ENCODE measurements at places on chromosomes 1 and 21.
A peak's percentile ranks its signal among the peaks of the same experiment; 100 is the strongest.

- no peak for DNase-seq
Observed at GRCh38 chr1:230072296-230072695, 5.3 kb downstream of the GALNT2 start.

DNA sequence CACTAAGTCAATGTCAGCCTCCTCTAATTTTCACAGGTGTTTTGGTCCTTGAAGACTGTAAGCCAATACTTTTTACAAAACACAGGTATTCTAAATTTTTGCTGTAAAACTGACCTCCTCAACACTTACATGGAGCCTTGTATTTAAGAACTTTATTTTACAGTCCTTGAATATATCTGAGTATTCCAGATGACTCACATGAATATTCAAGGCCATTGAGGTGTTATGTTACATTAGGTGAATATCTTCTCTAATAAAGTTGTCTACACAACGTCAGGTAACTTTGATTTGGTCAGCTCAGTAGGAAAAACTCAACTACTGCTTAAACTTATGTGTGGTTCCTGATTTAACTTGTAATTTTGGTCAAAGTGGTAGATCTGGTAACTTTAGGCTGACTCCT, 254.2 kb downstream of the OLFM3 start:
- DNase-seq = no peak

- no peak for DNase-seq
Observed at GRCh38 chr1:85449356-85449755, 15.6 kb downstream of the DDAH1 start.

- DNase-seq = no peak
Observed at GRCh38 chr1:90412563-90412962, 304.5 kb downstream of the BARHL2 start.

- no peak for DNase-seq
Observed at GRCh38 chr1:177824508-177824982, 145.3 kb downstream of the SEC16B start.

DNA sequence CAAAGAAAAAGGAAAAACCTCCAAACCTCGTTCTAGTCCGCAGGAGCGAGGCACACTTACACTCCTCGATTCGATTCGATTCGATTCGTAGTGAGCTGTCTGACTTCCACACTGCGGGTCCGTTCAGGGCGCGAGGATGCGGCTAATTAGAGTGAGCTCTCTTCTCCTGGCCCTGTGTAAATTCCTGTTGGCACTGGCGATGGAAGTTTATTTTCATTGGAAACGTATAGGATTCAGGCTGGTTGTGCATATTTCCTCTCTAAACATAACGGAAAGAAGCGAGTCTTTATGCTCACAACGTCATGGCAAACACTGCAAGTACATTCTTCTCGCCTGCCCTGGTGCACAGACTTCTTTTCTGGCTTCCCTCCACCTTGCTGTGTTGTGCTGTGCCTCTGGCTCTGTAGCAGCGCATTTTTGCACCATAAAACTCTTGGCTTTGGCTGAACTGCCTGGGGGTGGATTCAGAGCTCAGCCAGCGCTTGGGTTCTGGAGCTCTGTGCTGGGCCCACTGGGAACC, 2.7 kb downstream of the HUNK start:
- no peak for DNase-seq

- no peak for DNase-seq
Observed at GRCh38 chr1:45713711-45714110, 25.7 kb downstream of the TMEM69 start.

DNA sequence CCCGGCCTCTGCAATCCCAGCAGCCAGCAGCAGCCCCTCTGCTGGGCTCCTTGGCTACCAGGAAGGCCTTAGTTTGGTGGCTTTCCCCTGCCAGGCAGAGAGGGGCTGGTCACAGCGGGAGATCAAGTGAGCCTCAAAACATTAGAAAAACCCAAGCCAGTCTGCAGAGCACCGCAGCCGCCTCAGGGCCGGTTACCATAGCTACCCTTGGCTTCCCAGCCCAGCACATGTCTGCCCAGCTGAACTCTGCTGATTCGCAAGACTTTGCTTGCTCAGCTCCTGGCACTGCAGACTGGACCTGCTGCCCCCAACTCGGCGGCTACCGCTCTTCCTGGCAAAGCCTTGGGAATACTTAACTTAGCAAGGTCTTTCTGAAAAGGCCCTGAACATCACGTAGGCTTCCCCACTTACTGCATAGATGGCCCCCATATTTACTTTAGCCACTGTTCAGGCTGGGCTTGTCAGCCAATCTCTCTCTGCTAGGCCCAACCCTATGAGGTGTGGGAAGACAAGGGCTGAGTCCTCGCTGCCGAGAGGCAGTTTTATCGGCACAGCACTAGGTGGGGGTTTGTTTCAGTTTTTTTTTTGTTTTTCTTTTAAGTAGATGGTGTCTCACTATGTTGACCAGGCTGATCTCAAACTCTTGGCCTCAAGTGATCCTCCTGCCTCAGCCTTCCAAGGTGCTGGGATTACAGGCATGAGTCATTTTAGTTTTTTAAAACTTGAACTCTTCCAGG, 28.6 kb upstream of the PLEKHG5 start:
- peak; percentile 55 for DNase-seq

DNA sequence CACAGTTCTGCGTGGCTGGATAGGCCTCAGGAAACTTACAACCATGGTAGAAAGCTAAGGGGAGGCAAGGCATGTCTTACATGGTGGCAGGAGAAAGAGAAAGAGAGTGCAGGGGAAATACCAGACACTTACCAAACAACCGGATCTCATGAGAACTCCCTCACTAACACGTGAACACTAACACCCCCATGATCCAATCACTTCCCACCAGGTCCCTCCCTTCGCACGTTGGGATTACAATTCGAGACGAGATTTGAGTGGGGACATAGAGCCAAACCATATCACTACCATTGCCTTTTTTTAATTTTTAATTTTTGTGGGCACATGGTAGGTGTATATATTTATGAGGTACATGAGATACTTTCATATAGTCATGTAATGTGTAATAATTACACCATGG, 23.8 kb upstream of the PPP1R8 start:
- DNase-seq = no peak

- no peak for DNase-seq
Observed at GRCh38 chr1:216457356-216457755, 34.1 kb upstream of the USH2A start.

DNA sequence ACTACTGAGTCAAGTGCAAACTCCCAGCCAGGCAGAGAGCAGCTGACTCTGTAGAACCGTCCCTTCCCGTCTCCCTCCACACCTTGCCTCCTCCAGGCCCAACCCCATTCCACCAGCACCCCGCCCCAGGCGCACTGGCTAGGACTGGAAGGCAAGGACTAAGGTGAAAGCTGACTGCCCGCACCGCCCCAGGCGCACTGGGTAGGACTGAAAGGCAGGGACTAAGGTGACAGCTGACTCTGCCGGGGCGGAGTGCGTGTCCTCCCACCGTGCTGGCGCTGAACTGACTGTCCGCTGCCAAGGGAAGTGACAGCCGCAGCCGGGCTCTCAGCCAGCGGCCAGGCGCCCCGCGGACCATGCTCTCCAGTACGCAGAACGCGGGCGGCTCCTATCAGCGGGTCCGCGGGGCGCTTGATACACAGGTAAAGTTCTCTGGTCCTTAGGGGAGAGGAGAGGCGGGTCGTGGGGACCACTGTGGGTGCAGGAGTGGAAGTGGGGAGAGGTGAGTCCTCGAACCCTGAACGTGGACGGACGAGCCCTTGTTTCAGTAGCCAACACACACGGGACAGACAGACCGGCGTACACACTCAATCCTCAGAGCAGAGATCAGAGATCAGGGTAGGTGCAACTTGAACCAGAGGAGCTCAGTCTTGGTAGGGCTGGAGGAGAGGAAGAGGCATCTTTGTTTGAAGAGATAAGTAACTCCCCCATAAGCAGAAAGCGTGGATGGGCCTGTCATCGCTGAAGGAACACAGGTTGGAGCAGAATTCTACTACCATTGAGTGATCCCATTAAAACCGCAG, 58.0 kb downstream of the RBM11 start:
- DNase-seq = no peak

GRCh38 chr1:30670240-30671060, 52.9 kb downstream of the MATN1 start:
- no peak for DNase-seq

DNA sequence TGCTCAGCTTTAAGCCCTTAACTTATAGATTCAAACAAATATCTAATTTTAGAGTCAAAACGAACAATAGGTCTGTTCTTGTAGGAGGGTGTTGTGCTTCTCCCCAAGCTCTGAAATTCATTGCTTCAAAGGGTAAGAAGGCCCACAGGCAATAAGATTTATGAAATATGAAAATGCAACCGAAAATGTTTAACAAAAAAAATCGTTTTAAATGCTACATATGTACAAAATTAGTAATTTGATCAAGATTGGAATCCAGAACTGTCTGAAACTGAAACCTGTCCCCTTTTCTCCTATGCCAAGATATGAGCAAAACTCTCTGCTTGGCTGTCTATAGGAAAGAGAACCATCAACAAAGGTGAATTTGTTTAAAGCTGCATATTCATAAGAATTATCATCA, 534.3 kb downstream of the PLPP3 start:
- no peak for DNase-seq

DNA sequence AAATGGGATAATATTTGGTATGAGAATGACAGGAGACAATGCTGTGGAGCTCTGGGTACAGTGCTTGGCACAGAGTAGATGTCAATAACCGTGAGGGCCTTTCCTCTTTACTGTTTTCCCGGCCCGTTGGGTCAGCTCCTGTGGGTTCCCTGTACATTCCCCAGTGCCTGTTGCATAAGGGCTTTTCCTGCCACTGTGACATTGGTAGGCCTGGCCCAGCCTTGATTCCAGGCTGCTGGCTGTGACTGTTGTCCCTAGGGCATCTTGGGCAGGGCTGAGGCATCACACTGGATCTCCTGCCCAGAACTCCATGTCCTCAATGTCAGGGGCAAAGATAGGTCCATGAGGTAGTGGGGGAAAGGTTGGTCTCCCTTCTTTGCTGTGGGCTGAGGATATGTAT, 25.8 kb upstream of the MYCL start:
- no peak for DNase-seq

DNA sequence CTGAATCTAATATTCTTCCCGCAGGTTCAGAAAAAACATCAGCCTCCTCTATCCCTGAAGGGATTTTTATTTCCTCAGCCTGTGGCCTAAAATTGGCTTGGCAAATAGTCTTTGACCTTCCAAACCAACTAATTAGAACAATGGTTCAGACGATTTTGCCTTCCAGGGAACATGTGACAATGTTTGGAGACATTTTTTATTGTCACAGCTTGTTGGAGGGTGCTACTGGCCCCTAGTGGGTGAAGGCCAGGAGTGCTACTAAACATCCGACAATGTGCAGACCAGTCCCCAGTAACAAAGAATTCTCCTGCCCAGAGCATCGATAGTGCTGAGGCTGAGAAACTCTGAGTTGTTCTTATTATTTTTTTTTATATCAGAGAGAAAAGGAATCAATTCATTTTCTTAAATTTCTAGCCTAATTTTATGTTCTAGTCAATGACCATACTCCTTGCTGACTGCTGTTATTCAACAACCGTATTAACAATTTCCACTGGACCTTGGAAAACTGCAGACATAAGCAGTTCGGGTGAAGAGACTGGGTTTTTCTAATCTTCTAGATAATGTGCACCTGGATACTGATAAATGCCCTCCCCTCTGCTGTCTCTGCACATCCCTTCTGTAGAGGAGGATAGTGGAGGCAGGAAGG, 280.7 kb downstream of the LMX1A start:
- peak; percentile 18 for DNase-seq

DNA sequence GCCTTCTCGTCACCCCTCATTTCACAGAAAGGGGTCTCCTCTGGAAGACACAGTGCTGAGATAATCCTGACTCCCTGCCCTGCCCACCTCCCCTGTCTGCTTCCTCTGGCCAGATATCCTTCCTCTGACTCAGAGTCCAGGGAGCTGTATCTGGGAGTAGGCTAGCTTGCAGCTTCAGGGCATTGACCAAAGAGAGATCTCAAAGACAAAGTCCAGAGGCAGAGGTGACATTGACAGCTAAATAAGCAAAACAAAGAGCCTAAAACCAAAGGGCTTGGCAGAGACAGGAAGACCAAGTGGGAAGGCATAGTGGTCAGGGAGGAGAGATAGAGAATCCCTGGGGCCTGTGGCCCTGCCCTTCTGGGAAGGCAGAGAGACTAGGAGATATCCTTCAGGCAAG, 64.9 kb downstream of the TNR start:
- no peak for DNase-seq

GRCh38 chr1:116677474-116678062, 10.0 kb upstream of the IGSF3 start:
- no peak for DNase-seq

- no peak for DNase-seq
Observed at GRCh38 chr1:15900662-15901279, 53.3 kb downstream of the SPEN start.

DNA sequence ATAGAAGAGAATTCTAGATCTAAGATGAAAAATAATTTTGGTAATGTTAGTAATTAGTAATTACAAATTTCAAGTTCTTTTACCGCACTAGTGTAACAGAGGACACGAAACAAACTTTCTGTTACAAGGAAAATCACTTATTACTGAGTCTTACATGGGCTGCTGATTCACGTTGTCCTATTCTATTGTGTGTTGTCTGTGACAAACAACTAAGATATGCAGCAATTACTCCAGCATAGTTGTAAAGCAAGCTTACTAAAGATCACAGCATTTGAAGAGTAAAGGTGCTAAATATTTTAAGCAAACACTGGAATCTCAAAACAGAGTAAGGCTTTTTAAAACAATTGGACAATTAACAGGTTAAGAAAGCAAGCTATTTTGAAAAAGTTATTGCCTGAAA, 502.3 kb downstream of the KCNT2 start:
- DNase-seq = no peak

GRCh38 chr21:39384674-39385298, 35.9 kb upstream of the HMGN1 start:
- DNase-seq = no peak

DNA sequence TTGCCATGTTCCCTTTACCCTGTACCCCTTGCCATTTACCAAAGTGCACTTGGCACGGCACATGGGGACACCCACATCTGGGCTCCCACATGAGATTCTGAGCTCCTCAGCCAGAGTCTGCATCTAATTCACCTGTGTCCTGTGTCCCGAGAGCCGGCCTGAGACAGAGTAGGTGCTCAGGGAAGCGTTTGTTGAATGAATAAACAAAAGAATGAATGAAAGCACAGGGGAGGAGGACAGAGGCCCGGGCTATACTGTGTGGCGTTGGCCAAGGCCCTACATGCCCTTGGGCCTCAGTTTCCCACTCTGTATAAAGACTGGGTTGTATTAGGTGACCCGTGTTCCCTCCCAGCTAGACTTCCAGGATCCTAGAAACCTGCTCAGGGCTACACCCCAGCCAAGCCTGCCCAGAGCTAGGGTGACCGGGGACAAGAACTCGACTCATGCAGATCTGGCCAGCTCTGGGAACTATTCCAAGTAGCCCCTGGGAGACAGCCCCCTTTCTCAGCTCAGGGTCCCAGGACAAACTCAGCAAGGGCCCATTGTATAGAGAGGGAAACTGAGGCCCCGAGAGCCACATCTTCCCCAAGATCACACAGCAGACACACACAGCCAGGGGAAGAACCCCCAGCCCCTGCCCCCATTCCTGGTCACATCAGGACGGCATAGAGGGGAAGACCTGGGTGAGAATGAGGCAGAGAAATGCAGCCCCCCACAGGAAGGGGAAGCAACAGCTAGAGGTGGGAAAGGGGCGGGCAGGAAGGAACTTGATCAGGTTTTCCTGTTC, 6.0 kb downstream of the EPHA2 start:
- DNase-seq = no peak

- no peak for DNase-seq
Observed at GRCh38 chr1:34612091-34612827, 142.6 kb upstream of the GJB5 start.
